ENCODE measurements at places on chromosomes 3 and 15.

DNA sequence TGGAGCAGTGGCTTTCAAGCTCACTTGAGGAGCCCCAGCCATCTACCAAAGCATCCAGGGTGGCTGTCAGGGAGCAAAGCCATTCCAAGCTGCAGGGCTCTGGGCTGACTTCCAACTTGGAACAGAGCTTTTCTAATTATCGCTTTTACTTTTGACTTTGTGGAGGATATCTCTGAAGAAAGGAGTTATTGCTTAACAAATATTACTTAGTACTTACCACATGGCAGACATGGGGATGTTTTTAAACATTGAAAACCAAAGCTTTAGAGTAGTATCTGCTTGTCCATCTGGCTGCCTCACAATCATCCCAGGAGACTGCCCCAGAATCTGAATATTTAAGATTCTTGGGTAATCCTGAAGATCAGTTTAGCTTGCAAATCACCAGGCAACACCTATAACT is 8.9 kb downstream of the TAGLN3 start:
- no peak for DNase-seq

- no peak for DNase-seq
These were observed 13.2 kb downstream of the ABTB1 start for GRCh38 chr3:127685708-127686511.

GRCh38 chr3:61924090-61924735 is 362.8 kb downstream of the PTPRG start:
- DNase-seq = no peak

DNA sequence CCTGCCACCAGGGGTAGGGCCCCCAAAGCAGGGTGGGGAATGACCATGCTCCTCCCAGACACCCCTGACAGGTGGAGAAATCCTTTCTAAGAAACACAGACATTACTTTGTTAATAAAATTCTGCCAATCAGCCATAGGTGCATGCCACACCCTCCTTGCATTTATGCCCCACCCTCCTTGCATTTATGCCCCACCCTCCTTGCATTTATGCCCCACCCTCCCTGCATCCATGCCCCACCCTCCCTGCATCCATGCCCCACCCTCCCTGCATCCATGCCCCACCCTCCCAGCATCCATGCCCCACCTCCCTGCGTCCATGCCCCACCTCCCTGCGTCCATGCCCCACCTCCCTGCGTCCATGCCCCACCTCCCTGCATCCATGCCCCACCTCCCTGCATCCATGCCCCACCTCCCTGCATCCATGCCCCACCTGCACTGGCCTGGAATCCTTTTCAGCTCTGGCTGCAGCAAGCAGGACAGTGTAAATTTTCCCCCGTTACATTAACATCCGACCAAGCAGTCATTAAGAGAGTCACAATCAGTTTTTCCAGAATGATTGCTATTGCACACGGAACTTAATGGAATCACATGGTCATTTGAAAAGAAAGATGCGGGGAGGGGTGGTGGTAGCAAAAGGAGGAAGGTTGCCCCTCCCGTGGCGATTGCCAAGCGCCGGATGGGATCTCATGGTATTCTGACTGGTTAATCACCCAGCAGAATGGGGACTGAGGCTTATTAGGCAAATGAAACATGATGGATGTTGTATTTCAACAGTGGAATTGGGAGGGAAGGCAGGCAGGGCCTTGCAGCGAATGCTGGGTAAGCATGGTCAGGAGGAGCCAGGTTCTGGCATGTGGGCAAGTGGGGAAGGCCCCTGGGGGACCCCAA is 91.2 kb downstream of the TLE3 start:
- no peak for DNase-seq

DNA sequence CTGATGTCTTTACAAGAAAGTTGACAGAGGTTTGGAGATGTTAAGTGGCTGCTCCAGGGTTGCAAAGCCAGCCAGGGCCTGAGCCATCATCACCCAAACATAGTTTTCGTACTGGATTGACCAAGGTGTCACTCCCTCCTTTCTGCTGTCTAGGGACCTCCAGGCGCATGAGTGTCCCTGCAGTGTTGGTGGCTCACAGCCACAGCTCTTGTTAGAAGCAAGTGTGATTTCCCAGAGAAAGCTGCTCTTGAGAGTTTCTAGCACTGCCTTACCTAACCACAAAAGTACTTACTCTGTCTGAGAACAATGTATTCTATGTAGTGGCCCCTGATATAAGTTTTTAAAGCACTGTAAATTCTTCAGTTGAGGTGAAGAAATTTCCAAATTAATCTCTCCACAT is 144.1 kb downstream of the SOX2 start:
- DNase-seq = no peak

- peak; percentile 56 for DNase-seq
These were observed 61.4 kb downstream of the TUSC7 start for GRCh38 chr3:116770815-116771450.

DNA sequence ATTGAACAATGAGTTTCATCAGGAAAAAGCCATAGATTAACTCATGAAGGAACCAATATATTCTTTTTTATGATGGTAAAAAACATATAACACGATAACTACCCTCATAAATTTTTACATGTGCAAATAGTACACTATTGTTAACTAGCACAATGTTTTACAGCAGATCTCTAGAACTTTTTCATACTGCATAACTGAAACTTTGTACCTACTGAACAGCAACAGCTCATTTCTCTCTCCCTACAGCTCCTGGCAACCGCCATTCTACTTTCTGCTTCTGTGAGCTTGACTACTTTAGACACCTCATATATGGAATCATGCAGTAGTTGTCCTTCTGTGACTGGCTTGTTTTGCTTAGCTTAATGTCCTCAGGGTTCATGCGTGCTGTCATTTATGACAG is 235.4 kb downstream of the NFKBIZ start:
- DNase-seq = no peak

DNA sequence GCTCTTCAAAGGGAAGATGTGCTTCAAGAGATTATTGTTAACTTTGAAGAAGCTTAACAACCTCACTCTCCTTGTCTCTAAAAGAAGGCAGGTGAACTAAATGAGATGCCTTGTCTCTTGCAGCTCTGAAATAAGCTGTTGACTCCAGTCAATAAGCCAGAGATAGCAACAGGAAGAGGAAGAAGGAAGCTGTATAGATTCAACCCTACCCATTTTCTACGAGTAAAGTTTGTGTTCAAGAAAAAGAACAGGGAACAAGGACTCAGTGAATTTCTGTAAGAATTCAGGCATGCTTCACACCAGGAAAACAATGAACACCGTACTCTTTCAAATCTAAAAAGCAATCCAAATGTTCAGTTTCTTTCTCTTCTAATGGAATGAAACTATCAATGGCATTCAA is 503.5 kb downstream of the MAGI1 start:
- no peak for DNase-seq

- DNase-seq = peak; percentile 59
These were observed 1.9 kb upstream of the LOXL1 start for GRCh38 chr15:73924171-73924921.

- no peak for DNase-seq
These were observed 156.7 kb downstream of the DIPK2A start for GRCh38 chr3:144128108-144128892.

DNA sequence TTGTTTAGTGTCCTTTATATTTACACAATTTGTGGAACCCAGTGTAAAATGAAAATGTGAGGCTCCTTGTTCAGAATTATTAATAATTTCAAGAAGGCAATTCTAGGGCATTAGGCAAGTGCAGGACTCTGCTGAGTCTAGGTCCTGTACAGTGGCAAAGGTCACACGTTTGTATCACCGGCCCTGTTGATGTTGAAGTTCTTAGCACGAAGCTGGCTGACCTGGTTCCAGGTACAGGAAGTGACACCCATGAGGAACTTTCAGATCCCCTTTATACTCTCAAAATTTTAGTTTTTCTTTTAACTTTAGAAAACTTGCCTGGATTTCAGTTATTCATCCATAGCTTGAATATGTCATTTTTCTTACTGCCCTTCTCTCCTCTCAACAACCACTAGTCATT is 349.4 kb downstream of the CNTN6 start:
- no peak for DNase-seq

- no peak for DNase-seq
These were observed 6.4 kb downstream of the SCN5A start for GRCh38 chr3:38643090-38643489.

DNA sequence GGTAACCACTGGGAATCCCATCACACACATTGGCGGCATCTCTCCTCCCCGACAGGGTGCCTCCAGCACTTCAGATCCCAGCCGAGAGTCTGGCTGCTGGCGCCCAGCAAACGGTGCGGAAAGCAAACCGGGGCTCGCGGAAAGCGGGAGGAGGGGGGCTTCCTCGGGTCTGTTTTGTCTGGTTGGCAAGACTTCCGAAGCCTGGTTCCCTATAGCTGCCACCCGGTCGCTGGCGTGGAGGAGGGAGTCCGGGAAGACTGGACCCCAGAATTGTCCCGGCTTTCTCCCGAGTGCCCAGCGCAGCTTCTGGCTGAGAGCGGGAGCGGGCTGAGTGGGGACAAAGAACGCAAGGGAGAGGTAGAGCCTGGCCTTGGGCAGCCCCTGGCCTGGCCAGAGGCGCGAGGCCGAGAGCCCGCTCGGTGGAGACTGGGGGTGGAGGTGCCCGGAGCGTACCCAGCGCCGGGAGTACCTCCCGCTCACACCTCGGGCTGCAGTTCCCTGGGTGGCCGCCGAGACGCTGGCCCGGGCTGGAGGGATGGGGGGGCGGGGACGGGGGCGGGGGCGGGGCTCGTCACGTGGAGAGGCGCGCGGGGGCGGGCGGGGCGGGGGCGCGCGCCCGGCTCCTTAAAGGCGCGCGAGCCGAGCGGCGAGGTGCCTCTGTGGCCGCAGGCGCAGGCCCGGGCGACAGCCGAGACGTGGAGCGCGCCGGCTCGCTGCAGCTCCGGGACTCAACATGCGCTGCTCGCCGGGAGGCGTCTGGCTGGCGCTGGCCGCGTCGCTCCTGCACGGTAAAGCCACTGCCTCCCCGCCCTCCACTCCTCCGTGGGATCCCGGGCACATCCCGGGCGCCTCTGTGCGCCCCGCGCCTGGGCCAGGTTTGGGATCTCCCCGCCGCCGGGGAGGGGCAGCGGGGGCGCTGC is at the start of gene CHRNA7:
CHRNA7 (plus strand) TSS at position 654 of the 920 bp plus-strand sequence; CDS start at position 734, 80 bp downstream.
- peak; percentile 29 for DNase-seq

DNA sequence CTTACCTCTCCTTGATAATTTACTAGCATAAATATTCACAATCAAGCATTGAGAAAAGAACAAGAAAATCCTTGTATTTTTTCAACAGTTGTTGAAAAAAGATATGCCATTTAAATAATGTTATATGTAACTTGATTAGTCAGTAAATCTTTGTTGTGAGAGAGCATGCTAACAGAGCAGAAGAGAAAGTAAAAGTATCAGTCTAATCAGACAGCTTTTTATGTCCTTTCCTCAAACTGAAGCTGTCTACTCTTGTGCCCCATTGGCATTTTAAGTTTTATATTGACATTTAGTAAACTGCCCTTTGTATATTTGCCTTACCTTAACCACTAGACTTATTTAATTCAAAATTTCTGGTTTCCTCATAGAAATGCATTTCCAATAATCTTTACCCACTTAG is 668.7 kb downstream of the OTOL1 start:
- DNase-seq = no peak
